HFFc6 (cell line): ENCODE measurements at places on chromosomes 6 and 20. TPM values are rescaled to one million over a fixed set of nuclear protein-coding genes. Genes with fewer than 3 reads are reported as not detected.

DNA sequence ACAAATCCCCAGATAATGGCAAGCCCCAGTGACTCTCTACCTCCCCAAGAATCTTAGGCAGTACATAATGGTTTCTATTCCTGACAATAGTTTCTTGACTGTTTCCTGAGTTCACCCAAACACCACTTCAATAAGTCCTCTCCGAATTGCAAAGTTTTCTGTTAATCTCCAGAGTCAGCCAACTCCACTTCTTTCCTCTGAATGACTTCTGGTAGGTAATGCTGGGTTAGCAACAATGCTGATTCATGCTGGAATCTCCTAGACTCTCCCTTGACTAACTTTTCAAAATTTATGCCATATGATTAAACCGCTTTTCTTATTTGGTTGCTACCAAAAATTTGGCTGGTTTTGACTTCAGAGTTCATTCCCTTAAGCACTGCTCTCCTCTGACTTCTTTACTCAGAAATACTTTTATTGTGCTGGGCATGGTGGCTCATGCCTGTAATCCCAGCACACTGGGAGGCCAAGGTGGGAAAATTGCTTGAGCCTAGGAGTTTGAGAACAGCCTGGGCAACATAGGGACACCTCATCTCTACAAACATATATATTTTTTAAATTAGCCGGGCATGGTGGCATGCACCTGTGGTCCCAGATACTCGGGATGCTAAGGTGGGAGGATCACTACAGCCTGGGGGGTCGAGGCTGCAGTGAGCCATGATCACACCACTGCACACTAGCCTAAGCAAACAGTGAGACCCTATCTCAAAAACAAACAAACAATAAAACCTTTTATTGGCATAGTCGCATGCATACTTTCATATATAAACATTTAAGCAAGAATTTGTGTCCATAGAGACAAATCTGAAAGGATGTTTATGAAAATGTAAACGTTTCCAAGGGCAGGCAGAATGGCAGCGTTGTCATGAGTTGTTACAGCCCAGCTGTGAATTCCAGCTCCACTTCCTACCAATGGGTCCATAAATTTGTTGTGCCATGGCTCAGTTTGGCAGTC lies 249.3 kb upstream of the PLN start:
- DNase-seq, result no peak

DNA sequence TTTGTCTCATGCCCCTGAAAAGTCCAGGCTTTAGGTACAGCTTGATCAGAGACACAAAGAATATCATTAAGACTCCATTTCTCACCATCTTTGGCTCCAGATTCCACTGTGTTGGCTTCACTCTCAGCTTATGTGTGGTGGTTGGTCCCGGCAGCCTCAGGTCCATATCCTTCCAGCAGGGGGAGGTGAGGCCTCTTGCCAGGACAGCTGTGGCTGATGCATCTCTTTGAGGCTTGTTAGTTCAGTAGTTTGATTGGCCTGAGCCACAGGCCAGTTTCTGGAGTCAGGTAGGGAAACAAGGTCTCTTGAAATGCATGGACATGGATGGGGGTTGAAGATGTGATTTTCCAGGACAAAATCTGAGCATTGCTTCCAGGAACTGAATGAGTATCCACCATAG lies 62.4 kb downstream of the JAG1 start:
- DNase-seq, result peak; percentile 27

- DNase-seq, result no peak
Observed at GRCh38 chr20:3172933-3173609, at the start of gene LZTS3. Gene LZTS3 (minus strand): TSS chr20:3173549. CDS start chr20:3167163, 6,386 bp downstream.

- DNase-seq, result peak; percentile 86
Observed at GRCh38 chr6:17392978-17393891, at the start of gene CAP2. Gene CAP2 (plus strand): TSS chr6:17393595. CDS start chr6:17421556, 27,961 bp downstream.

DNA sequence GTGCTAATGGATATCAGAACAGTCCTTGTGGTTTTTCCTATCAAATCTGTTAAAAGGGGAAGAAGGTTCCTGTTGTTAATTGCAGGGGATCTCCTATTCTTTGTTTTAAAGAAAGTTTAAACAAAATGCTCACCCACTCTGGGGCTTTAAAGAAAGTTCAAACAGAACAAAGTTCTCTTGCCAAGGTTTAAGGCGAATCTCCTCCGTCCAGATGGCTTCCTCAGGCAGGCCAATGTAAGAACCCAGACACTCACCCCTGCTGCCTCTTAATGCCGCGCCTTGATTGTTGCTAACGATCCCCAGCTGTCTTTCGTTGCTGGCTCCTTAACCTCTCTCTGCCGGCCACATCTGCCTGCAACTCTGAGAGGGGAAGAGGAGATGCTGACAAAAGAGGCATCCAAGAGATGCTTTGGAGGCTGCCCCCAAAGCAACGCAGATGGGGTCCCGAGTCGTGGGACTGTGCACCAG lies 235.0 kb upstream of the PRDM1 start:
- no peak for DNase-seq

DNA sequence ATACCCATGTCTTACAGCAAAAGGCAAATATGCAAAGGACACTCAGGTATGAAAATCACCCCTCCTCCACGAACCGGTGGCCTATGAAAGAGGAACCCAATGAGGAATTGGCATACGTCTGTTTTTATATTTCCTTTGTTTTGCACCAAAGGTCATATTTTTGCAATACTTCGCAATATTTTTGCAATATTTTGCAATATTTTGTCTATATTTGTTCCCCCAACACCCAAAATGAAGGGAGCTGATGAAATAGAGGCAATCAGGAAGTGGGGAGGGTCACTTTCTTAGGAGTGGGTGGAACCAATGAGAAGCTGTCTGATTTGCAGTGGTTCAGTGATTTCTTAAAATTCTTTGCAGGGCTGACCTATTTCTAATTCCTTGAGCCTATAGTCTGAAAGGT lies 296.8 kb upstream of the TSHZ2 start:
- DNase-seq, result no peak

DNA sequence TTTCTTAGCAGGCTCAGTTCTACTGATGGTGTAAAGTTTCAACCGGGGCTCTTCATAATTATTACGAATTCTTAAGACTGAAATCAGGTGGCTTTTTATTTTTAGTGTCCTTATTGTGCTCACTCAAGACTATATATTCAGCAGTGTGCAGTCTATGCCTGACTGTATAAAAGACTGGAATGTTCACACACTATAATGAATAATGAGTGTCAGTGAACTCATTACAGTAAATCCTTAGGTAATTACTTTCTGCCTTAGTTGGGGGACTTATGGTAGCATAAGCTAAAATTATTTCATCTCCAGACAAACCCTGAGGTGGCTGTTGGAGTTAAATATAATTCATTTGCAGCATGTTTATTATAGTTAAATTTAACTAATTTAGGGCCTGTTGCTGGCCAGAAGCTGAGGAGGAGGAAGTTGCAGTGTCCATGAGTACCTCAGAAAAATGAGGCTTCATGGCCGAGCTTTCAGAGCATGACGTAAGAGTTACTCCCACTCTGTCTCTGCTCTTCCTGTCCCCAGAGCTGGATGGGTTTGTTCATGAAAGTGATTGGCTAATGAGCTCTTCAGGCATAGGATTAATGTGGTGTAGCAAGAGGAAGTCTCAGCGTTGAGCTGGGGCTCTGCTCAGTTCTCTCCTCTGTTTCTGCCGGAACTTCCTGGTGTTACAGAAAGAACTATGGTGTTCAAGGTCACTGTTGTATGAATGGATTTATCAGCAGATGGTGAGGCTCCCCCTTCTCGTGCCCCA lies 335.7 kb downstream of the NRN1 start:
- no peak for DNase-seq

- peak; percentile 67 for DNase-seq
Observed at GRCh38 chr6:158475344-158476302, 84.3 kb upstream of the TMEM181 start.

Gene C4A
- total RNA-seq, result 1.9 and 2.0 TPM in 2 replicates

Gene PPP1R3G
- total RNA-seq, result 0.56 to 1.6 TPM (median 0.86 TPM) in 3 replicates

Gene HCK
- total RNA-seq, result not detected in 3 replicates

Gene TNXB
- total RNA-seq, result 0.74 to 0.97 TPM (median 0.85 TPM) in 3 replicates
